ENCODE measurements at places on chromosomes 6 and 20.

DNA sequence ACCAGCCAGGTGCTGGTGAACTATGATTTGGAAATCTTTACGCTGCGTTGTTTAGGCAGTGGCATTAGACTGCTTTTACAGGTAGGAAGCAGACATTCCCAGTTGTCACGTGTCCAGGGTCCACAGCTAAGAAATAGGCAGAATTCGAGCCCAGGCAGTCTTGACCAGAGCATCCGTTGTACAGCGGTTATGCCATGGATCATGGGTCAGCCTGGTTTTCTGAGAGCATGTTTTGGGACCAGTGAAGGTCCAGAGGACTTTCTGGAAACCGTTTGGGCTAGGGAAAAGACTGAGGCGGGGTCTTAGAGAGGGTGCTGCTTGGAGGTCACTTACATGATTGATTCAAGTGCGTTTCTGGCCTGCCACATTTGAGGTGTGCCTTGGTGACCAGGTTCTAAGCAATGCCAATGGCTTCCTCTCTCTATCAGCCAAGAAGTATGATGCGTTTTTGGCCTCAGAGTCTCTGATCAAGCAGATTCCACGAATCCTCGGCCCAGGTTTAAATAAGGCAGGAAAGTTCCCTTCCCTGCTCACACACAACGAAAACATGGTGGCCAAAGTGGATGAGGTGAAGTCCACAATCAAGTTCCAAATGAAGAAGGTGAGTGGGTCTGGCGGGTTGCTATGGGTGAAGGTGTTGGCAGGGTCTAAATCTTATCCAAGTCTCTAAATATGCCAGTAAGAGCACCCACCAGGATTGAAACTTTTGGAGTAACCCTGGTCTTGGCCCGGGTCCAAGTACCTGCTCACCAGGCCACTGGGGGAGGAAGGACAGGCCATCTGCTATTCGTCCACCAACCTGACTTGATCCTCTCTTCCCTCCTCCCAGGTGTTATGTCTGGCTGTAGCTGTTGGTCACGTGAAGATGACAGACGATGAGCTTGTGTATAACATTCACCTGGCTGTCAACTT lies 1.8 kb downstream of the RPL10A start:
- DNase-seq, result no peak

DNA sequence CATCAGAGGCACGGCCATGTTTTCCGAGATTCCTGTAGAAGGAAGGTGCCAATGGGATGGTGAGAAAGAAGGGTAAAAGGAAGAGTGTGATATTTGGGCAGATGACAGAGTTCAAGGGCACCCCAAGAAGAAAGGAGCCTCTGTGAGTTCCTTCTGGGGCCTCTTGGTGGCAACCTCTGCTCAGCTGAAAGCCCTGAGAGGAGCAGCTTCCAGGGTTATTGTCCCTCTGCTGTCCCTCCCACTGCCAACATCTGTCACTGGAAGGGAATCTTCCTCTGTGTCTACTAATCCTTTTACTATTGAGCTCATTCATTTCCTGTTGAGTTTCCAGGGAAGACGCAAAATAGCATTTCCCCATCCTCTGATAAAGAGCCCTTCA lies 40.0 kb upstream of the KCNK16 start:
- DNase-seq, result no peak

DNA sequence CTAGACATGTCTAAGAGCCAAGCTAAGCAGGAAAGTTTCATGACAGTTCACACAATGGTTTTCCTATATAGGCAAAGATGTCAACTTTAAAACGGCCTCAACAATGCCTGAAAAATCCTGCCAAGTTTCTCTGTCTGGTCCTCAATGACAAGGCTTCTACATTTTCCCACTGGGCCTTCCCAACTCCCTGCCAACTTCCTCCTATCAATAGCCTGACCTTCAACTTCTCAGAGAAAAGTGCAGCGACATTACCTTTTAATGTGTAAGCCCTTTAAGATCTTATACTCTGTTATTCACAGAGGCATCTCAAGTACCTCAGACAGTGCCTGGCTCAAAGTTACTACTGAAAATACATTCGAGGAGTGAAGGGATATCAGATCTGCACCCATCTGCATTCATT lies 56.2 kb upstream of the BTBD3 start:
- DNase-seq, result no peak

GRCh38 chr6:2632976-2633584 lies 117.6 kb downstream of the MYLK4 start:
- no peak for DNase-seq

GRCh38 chr6:151475653-151476523 lies 17.9 kb upstream of the CCDC170 start:
- no peak for DNase-seq

DNA sequence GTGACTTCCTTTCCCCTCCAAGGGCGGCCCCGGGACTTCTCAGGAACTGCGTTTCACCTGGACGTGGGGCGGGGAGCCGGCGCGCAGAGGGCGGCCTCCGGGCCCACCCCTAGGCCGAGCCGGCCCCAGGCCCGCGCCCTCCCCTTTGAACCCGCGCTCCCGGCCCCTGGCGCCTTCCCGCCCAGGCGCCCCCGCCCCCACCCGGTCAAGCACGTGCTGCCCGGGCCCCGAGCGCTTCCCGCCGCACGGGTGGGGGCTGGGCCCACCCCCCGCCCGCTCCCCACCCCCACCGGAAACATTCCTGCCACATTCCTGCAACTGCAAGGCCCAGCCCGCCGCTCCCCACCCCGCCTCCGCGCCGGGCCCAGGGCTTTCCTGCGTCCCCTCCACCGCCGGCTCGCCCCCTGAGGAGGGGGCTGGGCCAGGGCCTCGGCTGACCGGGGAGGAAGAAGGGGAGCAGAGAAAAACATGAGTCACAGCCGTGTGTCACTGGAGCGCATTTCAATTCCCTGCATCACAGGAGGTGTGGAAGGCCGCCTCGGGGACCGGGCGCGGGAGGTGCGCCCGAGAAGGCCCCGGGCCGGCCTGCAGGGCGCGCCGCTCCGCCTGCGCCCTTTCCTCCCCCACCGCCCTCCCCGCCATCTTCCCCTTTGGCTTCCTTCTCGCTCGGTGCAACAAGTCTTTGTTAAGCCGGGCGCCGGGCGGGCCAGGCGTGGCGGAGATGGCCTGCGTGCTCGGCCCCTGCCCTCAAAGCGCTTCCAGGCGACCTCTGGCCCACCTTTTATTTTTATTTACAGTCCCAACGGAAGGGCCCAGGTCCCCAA lies 1.2 kb upstream of the HMGA1 start:
- DNase-seq, result peak; percentile 67

DNA sequence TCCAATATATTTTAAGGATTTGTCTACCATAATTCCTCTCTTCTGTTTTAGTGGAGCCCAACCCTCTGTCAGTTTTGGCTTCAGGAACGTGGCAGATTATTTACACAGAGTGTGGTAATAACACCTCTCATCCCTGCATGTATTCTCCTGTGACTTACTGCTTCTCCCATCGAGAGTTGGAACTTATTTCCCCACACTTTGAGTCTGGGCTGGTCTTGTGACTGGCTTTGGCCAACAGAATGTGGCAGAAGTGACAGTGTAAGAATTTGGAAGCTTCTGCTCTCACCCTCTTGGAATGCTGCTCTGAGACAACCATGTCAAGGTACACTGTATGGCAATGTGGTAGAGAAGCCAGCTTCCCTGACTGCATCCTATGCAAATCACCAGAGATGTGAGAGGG lies 407.7 kb downstream of the EPM2A start:
- DNase-seq, result no peak

DNA sequence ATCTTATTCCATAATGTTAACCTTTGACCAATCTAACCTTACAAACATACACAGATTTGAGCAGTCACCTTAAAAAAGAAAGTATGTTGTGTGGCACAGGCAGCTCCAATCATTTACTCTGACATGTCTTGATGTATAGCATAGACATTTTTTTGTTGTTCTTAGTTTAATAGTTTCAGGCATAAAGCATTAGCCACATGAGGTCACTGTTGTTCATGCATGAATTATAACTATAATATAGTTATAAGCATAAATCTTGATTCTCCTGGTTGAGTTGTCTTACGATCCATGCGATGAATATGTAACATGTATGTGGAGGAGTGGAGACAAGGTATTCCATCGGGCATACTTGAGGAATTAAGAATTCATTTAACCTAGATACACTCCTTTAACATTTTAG lies 26.1 kb upstream of the NKAIN2 start:
- DNase-seq, result no peak
